Renal cortex interstitium (tissue), 15 donors: ENCODE measurements at places on chromosomes 16 and 17. TPM values are rescaled to one million over a fixed set of nuclear protein-coding genes. Genes with fewer than 3 reads are reported as not detected.

- no peak for DNase-seq
Observed at GRCh38 chr17:57466521-57466920, 210.2 kb downstream of the MSI2 start.

NFE2L1 gene
- 232 TPM for polyA plus RNA-seq

DNA sequence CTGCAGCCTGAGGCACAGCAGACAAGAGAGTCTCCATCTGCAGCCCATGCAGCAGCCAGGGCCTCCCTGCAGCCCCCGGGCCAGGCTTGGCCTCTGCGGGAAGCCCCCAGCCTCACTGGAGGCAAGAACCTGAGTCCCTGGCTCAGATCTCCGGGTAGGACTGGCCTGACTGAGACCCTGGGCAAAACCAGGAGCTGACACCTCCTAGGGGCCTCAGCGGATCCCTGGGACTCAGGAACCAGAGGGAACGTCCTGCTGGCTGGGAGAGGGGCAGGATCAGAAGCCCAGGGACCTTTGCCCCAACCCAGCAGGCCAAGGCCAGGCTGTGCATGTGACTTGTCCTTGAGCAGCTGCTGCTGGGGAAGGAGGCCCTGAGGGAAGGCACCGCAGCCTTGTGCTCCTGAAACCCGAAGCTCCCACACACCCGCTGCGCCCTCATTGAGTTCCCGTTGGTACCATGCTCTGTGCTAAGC lies 1.7 kb upstream of the PRSS21 start:
- DNase-seq = no peak

PPP1R1B gene
- 8.2 TPM for polyA plus RNA-seq

GRCh38 chr17:63223212-63223911 lies 222.7 kb downstream of the CYB561 start:
- no peak for DNase-seq

GRCh38 chr17:50832864-50833381 lies 2.5 kb upstream of the WFIKKN2 start:
- no peak for DNase-seq

GRCh38 chr16:85978291-85978775 lies 79.4 kb downstream of the IRF8 start:
- no peak for DNase-seq

DNA sequence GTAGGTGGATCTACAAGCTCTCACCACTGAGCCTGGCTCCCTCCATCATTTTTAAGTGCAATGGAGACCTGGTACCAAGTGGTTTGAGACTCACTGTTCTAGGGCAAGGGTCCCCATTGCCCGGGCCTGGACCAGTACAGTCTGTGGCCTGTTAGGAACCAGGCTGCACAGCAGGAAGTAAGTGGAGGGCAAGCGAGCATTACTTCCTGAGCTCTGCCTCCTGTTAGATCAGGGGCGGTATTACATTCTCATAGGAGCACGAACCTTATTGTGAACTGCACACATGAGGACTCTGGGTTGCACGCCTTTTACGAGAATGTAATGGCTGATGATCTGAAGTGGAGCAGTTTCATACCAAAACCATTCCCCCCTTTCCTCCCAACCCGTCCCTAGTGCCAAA lies 6.8 kb upstream of the ZNF594 start:
- no peak for DNase-seq

RNF43 gene
- 13.6 TPM for polyA plus RNA-seq

GRCh38 chr17:80006811-80007752 lies 28.6 kb downstream of the TBC1D16 start:
- no peak for DNase-seq

DNA sequence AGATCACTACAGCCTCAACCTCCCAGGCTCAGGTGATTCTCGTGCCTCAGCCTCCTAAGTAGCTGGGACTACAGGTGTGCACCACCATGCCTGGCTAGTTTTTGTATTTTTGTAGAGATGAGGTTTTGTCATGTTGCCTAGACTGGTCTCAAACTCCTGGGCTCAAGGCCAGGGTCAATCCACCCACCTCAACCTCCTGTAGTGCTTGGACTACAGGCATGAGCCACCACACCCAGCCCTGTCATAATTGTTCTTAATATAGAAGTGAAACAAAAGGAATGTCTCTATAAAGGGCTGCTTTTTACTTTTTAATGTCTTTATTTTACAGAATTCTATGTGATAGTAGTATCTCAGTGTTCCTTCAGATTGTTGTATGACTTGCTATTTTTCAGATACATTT lies 345.2 kb upstream of the TBX2 start:
- no peak for DNase-seq

- no peak for DNase-seq
Observed at GRCh38 chr17:35867574-35867973, 1.1 kb downstream of the HEATR9 start.
